ENCODE measurements at places on chromosomes 2 and 18.

DNA sequence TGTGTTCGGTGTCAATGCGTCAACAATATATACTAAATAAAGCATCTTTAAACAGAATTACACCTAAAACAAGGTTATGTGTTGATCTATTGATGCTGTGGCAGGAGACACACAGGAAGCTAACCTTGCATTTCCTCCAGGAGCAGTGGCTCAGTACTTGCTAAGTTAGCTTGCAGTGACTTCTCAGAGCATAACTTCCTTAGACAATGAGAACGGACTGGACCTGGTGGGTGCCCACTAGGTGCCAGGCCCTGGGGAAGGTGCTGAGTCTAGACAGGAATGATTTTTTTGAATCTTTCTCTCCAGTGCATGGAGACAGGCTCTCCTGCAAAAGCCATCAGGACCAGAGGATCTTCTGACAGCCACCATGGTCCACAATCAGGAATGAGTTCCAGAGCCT is 73.8 kb upstream of the MGAT4A start:
- no peak for DNase-seq

DNA sequence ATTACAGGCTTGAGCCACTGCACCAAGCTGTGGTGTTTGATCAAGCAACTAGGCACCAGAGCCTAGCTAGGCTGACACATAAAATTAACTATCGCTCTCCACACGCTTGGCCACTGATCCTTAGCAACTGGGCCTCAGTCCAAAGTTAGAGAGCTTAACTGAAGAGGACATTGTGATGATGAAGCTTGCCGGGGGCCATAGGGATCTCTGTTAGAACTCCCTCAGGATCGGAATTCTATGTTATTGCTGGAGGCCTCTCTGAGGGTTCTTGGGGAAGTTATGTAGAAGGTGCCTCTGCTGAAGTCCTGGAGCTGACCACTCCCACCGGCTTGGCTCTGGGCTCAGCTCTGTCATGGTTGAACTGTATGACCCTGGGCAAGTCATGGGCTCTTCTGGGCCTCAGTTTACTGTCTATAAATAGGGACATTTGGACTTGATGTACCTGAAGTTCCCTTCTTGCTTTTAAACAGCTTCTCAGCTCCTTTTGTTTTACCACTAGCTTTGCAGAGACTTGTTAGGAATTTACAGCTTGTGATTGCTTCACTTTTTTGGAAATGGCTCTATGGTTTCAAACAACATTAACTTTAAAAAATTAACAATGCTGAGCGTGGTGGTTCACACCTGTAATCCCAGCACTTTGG is 44.1 kb downstream of the GATA6 start:
- no peak for DNase-seq

DNA sequence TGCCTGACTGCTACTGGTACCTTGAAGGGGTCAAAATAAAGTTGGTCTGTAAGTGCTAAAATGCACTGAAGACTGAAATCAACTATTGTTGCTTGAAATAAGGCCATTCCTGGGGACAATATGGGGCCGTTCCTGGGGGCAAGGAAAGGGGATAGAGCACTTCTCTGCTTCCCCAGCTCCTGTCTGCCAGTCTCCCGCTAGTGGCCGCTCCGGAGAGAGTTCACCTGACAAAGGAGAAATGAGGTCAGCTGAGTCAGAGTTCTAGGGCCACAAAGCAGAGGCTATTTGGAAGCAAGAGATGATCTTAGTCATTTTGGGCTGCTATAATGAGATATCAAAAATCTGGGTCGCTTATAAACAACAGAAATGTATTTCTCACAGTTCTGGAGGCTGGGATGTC is 345.9 kb downstream of the TSN start:
- DNase-seq = no peak

GRCh38 chr2:178404368-178404767 is 46.6 kb downstream of the PRKRA start:
- DNase-seq = no peak

DNA sequence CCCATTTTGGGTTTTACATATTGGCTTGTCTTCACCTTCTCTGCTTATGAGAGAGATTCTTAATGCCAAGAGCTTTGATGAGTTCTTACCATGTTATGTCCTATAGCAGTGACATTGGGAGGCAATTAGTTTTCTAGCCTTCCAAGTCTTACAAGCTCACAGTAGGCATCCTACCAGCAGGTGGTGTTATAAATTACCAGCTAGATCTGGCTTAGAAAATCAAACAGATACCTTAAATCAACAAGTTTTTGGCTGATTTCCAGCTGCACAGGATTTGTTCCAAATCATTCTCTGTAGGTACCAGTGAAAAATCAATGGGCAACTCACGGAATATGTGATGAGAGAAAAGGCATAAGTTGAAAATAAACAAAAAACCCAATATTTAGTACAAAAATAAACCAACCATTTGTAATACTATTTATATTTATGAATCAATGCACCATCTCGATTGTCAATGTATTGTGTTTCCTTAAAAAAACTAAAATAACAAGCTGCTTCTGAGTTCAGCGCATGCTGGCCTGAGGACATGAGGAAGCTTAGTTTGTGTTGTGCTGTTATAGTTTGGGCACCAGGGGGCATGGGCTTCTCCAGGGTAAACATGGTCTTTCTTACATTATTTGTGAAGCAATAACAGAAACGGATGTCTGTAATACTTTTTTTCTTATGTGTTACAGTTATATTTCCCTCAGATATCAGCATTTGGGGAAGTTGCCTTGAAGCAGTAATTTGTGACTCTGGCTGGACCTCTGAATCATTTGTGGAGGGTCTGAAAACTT is 34.1 kb upstream of the NXPH2 start:
- DNase-seq = no peak

- no peak for DNase-seq
These were observed 13.3 kb upstream of the ZNF521 start for GRCh38 chr18:25365242-25365641.

DNA sequence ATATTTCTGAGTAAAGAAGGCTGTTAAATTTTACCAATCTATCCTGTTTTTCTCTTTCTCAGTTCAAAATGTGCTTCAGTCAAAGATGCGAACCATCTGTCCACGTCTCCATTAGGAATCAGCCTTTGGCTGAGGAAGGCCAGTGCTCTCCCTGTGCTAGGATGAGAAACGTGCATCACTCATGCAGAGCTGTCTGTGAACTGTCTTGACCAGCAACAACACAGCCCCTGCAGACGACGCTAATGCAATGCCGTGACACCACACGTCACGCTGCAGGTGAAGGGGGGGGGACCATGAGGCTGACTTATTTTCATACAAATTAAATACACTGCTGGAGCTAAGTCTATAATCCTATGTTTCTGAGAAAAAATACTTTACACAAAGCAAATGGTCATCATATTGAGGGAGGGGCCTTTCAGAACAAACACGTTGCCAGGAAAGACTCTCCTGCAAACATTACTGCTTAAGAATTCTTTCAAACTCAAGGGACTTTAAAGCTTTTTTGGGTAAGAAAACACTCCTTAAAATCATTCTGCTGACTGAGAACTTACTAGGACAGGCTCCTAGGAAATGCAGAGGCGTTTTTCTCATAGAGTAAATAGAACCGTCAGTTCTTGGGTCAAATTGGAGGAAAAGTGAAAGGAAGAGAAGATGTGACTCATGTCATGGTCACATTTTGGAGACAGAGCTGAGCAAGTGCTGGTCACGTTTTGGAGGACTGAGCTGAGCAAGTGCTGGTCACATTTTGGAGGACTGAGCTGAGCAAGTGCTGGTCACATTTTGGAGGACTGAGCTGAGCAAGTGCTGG is 97.0 kb downstream of the MBP start:
- no peak for DNase-seq

DNA sequence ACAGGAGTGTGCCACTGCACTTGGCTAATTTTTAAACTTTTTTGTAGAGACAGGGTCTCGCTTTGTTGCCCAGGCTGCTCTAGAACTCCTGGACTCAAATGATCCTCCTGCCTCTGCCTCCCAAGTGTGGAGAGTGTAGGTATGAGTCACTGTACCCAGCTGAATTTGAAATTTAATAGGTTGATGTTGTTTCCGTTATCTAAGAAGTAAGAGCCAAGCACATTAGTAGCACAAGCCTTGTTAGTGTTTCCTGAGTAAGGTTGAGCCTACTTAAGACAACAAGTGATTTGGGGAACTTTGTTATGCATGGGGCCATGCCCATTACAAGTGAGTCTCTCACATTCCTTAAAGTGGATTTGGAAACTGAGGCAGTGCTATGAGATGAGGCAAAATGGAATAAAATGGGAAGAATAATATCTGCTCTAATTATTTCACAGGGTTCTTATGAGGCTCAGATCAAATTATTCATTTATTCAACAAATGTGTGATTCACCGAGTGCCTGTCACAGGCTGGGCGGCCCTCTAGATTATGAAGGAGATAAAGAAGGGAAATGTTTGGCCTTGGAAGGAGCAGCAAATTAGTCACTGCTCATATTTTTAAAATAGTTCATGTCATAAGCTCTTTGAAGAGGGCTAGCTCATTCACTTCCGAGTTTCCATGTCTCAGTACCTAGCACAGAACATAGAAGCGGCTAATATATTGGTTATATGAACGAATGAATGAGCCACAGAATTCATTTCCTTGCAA is 217.2 kb downstream of the LDLRAD4 start:
- no peak for DNase-seq

- no peak for DNase-seq
These were observed 736.4 kb downstream of the RNF144A start for GRCh38 chr2:7653617-7654016.

DNA sequence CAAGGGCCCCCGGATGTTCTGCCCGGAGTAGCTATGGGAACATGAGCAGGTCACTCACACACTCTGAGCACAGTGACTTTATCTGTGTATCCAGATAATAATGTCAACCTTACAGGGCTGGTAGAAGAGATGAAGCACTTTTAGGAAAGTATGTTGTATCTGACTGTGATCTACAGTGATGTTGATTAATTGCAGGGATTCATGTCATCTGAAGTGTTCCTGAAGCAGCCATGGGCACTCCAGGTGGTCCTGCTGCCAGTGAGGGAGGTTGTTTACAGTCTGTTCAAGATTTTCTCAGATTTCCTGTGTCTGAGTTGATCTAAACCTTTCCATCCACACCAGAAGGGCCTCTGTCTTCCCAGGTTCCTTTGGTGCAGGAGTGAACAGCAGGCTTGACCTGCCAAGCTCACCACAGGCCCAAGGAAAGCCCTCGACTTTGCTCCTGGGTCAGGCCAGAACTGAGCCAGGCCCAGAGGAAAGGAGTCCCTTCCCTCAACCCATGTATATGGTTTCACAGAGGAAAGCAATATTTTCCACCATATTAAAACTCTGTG is 28.0 kb downstream of the KIAA2012 start:
- no peak for DNase-seq

- no peak for DNase-seq
These were observed 66.1 kb upstream of the CDCA7 start for GRCh38 chr2:173288561-173288960.

DNA sequence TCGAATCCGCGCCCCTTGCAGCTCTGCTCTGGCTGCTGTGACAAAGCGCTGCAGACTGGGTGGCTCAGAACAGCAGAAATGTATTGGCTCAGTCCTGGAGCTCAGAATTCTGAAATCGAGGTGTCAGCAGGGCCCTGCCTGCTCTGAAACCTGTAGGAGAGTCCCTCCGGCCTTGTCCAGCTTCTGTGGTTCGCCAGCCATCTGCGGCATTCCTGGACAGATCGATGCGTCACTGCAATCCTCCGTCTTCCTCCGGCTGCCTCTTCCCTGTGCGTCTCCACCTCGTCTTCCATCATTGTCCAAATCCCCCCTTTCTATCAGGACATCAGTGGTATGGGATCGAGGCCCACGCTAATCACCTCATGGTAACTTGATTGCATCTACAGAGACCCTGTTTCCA is 115.2 kb downstream of the RNF144A start:
- no peak for DNase-seq

- no peak for DNase-seq
These were observed 239.3 kb downstream of the ERBB4 start for GRCh38 chr2:212299333-212299732.

GRCh38 chr2:136022396-136023146 is 37.1 kb upstream of the DARS1 start:
- no peak for DNase-seq

DNA sequence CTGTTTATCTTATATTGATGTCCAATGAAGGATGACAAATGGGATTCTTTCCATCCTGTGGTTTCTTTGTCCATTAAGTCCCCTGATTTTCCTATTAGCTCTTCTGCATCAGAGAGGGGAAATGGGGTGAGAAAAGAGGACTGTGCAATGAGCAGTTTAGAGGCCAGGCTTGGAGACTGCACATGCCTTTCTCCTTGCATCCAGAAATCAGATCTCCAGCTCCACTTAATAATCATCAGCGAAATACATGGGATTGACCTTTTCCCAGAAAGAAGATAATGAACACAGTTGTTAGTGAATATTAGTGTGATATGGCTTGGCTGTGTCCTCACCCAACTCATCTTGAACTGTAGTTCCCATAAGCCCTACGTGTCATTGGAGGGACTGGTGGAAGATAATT is 697.4 kb downstream of the CBLN2 start:
- no peak for DNase-seq

DNA sequence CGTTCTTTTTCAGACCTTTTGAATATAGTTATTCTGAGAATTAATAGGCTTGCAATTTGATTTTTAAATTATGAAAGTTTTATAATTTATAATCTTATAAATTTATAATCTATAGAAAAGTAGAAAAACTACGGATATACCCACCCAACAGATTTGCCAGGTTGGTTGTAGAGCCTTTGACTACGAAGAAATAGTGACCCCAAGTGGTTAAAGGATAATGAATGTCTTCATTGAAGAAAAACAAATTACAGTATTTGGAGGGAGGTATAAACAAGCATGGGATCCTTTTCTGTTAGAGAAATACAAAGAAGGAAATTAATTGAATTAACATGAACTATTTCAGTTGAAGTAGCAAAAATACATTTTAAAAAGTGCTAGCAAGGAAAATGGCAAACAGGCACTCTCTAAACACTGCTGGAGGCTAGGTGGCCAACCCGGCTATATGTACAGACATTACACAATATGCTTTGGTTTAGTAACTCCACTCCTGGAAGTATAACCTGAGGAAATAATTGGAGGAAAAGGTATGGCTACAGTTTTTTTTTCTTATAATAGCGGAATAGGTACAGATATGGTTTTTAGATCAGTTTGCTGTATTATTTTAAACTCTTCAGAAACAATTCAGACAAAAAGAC is 110.9 kb downstream of the MIB1 start:
- DNase-seq = no peak

DNA sequence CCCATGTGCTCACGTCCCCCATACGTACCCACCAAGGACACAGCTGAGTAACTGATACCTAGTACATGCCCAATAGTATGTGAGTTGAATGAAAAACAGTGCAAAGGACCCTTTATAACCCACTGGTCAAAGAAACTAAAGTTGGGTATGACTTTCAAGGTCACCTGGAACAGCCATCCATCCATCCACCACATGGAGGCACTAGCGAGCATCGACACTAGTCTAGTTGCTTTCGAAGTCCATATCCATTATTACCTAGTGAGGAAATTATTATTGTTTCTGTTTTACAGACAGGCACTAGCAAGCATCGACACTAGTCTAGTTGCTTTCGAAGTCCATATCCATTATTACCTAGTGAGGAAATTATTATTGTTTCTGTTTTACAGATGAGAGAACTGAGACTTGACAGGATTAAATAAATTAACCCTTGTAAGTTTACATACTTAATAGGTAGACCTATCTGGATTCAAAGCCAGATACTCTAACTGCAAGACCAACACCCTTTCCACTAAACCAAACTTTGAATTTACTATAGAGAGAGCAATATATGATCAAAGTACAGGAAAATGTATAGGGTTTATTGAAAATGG is 233.7 kb downstream of the METTL4 start:
- DNase-seq = no peak
